Stimulated activated CD8-positive, alpha-beta memory T cell treated with anti-CD3 and anti-CD28 coated beads, Interleukin-15, amount 100 ng/mL, for 24 hours (primary cell): ENCODE measurements at places on chromosomes 13 and 19.

DNA sequence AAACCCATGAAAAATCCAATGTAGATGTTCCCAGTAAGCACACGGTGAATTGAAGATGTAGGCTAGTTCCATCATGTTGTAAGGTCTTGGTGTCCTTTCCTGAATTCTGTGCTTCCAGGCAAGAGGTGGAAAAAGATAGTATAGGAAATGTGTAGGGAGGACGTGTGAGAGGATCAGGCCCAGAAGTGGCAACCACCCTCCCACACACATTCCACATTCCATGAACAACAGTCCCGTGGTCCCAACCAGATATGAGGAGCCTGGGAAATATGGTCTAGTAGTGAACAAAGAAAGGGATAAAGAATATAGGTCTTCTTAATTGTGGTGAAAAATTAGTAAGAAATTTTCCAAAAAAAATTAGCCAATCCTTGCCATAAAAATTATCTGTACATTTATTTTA lies 1254.2 kb upstream of the SLC10A2 start:
- no peak for DNase-seq

GRCh38 chr13:40776681-40777165 lies 5.7 kb upstream of the MRPS31 start:
- DNase-seq, result no peak

DNA sequence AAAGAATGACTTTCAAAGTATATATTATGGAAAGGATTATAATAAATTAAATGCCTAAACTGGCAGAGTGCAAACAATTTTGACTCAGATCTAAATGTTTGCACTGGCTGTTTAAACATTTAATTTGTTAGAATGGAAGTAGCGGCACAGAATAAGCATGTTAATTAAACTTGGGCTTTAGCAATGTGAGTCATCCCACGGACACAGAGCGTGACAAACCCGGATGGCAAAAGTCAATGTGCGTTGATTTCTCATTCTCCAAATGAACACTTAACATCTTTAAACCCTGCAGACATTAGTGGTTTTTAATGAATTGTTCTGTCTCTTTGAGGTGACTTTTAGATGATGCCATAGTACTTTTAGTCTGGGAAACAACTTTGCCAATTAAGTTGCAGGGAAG lies 38.4 kb downstream of the PCDH8 start:
- no peak for DNase-seq

DNA sequence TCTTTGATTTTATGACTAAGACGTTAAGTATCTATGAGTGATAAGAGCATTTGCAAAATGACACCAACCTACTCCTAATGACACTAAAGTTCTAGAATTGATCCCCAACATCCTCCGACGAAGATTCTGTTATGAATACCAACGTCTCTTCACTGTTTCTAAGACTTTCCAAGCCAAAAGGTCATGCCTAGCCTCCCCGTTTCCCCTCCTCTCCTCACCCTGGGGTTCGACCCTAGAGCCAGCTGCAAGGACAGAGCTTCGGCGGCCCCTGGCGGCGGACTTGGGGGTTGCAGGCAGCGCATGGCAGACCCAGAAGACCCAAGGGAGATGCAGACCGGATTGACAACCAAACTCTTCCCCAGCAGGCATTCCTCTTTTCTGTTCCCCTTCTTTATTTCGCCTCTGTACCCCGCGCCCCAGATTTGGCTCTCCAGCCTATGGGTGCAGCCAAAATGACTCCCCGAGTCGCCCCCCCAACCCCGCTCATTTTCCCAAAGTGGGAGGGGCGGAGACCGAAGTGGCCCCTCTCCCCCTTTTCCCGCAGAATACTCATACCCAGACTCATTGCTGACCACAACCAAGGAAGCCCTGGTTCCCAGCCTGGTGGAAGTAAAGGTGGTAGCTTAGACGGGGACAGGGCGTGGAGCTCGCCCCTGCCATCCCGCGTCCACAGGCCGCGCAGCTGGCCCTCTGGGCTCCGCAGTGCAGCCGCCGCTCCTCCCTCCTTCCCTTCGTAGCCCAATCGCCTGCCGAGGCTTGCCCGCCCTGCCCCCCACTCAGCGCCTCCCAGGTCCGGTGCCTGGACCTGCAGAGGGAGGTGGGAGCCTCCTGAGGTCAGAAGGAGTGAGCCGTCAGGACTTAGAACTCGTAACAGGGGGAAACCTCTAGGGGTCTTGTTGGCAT lies 4.1 kb upstream of the EML2 start:
- peak; percentile 93 for DNase-seq

DNA sequence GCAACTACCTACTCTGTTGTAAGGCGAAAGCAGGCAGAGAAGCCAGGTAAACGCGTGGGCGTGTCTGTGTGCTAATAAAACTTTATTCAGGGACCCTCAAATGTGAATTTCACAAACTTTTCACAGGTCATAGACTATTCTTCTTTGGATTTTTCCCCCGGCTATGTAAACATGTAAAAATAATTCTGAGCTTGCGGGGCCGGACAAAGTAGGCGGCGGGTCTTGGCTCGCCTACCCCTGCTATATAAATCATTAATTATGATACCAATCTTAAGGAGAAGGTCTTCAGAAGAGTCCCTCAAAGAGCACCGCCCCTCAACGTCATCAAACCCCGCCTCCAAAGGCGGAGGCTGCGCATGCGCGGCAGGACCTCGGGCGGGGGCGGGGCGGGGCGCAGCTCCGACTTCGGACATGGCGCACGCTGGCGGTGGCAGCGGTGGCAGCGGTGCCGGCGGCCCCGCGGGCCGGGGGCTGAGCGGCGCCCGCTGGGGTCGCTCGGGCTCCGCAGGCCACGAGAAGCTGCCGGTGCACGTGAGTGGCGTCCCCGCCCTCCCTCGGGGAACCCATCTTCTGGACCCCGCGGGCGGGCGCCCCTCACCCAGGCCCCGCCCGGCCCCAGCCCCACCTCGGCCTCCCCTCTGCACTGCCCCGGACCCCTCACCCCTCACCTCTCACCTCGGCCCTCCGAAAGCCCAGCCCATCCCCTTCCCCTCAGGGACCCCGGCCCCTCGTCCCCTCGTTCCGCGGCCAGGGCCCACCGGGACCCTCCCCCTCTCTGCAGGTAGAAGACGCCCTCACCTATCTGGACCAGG lies at the start of gene SIN3B:
Gene SIN3B (plus strand): TSS at position 389 of the 812 bp plus-strand sequence. CDS start 23 bp downstream, at position 412.
- DNase-seq, result peak; percentile 85

GRCh38 chr19:51576850-51577249 lies 5.8 kb downstream of the ZNF175 start:
- DNase-seq, result no peak

DNA sequence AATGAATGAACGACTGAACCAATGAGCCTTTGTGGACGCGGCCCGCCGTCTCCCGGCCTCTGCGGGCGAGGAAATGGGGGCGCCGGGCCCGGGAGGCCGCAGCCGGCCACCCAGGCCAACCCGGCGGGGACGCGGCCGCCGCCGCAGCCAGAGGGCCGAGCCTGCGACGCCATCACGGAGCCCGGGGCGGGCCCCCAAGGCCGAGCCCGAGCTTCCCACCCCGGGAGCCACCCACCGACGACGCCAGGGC lies 216 bp downstream of the SUGP2 start:
- DNase-seq, result no peak

DNA sequence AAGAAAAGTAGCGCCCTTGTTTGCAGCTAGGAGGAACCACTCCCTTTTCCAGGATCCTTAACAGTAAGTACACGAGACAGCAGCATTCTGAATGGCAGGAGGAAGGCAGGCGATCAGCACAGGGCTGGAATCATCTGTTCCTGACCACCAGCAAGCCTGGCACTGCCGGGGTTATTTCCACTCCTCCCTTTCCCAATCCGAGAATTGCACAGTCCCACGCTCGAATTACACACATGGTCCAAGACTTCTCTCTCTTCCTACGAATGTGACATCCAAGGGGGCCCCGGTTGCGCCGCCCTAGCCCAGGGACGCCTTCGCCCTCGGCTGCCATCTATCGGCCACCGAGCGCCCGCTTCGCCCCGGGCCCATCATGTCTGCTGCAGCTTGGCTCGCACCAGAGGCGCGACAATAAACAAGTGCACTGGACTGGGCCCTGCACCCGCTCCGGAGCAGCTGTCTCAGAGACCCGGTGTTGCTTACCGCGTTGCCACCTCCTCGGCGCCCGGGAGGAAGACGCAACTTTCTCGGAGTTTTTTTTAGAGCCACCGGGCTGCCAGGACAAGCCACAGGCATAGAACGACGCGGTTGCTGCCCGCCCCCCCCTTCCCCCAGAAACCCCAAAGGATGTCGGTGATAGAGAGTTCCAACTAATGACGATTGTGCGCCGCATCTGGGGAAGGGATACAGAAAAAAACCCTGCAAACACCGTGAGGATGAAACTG lies at the start of gene SLITRK5:
Gene SLITRK5 (plus strand): TSS at position 341 of the 722 bp plus-strand sequence. CDS start 4,018 bp downstream, outside the sequence.
- peak; percentile 40 for DNase-seq

DNA sequence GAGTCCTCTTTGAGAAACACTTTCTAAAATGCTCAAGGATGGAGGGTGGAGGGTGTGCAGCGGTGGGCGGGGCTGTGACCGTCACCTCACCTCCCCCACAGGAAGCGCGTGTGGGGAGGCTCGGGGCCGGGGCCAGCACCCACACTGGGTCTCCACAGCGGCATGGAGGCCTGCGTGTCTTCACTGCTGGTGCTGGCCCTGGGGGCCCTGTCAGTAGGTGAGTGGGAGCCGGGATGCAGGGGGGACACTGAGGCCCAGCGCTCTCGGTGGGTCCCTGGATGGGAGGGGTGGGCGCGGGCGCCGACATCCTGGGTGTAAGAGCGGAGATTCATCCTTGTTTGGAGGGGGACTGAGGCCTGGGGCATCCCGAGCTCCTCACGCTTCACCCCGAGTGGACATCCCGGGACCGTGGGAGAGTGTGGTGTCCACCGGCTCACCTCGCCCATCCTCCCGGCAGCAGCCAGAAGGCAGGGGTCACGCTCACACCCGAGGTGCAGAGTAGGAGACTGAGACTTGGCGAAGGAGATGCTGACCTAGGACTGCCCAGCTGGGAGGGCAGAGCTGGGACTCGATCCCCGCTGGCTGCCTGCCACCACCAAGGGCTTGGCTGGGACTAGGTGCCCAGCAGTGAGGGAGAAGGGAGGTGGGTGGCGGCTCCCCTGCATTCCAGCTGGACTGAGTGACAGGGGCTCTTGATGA lies at the start of gene GZMM:
Gene GZMM (plus strand): TSS at position 144 of the 699 bp plus-strand sequence. CDS start 19 bp downstream, at position 163.
- DNase-seq, result peak; percentile 49

DNA sequence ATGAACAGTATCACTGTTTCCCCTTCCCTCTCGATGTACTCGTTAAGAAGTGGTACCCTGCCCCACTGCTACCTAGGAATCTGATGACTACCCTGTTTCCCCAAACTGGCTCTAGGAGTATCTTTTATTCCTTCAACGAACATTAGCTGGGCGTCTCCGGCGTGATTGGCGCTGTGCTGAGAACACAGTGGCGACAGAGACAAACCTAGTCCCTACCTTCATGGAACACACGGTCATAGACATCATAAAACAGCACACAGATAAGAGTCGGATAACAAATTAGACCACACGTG lies 730 bp downstream of the SYMPK start:
- no peak for DNase-seq

- DNase-seq, result no peak
Observed at GRCh38 chr19:7187605-7188339, 106.4 kb downstream of the INSR start.

GRCh38 chr13:30727491-30728355 lies 7.6 kb upstream of the ALOX5AP start:
- no peak for DNase-seq

- no peak for DNase-seq
Observed at GRCh38 chr13:83865161-83866137, 16.8 kb downstream of the SLITRK1 start.

- no peak for DNase-seq
Observed at GRCh38 chr13:49183672-49184325, 36.3 kb upstream of the MLNR start.

GRCh38 chr13:76643596-76643995 lies 242.6 kb downstream of the KCTD12 start:
- no peak for DNase-seq

GRCh38 chr13:76148926-76149325 lies 512.8 kb downstream of the LMO7 start:
- DNase-seq, result no peak

GRCh38 chr19:19151418-19151817 lies 13.1 kb upstream of the TMEM161A start:
- no peak for DNase-seq

DNA sequence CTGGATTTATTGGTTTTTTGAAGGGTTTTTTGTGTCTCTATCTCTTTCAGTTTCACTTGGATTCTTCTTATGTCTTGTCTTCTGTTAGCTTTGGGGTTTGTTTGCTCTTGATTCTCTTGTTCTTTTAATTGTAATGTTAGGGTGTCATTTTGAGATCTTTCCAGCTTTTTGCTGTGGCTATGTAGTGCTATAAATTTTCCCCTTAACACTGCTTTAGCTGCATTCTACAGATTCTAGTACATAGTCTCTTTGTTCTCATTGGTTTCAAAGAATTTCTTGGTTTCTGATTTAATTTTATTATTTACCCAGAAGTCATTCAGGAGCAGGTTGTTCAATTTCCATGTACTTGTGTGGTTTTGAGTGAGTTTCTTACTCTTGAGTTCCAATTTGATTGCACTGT lies 24.6 kb downstream of the ZNF430 start:
- no peak for DNase-seq
